Cardiac muscle cell (in vitro differentiated cells and primary cell): ENCODE measurements at places on chromosomes 1 and 21. TPM values are rescaled to one million over a fixed set of nuclear protein-coding genes. Genes with fewer than 3 reads are reported as not detected.

Gene RNU1-4
- total RNA-seq: under 0.01 TPM in 2 replicates

- peak; percentile 13 for DNase-seq
Observed at GRCh38 chr1:65992165-65992821, 199.6 kb downstream of the PDE4B start.

DNA sequence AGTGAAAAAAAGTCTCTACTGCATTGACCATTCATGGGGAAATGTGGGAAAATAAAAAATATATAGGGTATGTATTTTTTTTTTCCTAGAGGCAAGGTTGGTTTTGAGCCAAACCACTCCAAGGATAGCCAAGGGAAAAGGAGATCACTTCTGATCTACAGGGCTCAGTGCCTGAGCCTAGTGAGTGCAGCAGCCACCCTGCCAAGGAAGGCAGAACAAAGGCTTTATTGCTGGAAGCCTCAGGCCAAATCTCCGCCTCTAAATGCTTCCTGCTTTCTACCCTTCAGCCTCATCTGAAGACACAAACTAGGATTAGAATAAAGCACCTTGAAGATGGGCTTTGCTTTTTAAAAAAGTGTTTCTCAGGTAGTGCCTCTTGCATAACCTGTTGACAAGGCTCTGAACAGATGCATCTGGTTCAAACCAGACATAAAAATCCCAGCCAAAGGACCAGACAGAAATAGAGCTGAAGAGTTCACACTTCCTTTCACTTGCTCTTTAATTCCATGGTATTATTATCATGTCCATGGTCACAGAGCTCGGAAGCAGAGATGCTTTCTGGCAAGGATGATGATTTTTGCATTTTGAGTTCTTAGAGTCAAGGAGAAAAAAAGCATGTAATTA is 10.5 kb downstream of the C1orf115 start:
- DNase-seq: peak; percentile 64

- DNase-seq: peak; percentile 15
Observed at GRCh38 chr1:111281411-111281810, 9.2 kb upstream of the CHIA start.

- no peak for DNase-seq
Observed at GRCh38 chr1:228989992-228990827, 254.9 kb downstream of the RHOU start.

Gene CLEC20A
- total RNA-seq: not detected in 2 replicates

GRCh38 chr1:174671826-174672225 is 224.1 kb downstream of the GPR52 start:
- no peak for DNase-seq
